Left cardiac atrium (tissue), 4 donors: ENCODE measurements at places on chromosomes 13 and 19. TPM values are rescaled to one million over a fixed set of nuclear protein-coding genes. Genes with fewer than 3 reads are reported as not detected.

- DNase-seq: no peak
Measured at GRCh38 chr13:107886118-107886517, 329.2 kb downstream of the LIG4 start.

DNA sequence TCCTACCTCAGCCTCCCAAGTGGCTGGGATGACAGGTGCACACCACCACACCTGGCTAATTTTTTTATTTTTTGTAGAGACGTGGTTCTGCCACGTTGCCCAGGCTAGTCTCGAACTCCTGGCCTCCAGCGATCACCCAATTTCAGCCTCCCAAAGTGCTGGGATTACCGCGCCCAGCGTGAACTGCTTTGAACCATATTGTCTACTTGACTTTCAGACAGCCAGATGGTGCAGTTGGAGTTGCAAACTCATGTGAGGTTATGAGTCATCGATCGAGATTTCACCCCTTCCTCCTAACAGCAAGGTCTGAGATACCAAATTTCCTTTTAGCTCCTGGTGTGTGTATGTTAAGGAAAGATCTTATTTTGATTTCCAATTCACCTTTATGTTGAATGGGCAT is 2.7 kb downstream of the SLC27A1 start:
- no peak for DNase-seq

The KLK7 gene
- 0.16 TPM for total RNA-seq

DNA sequence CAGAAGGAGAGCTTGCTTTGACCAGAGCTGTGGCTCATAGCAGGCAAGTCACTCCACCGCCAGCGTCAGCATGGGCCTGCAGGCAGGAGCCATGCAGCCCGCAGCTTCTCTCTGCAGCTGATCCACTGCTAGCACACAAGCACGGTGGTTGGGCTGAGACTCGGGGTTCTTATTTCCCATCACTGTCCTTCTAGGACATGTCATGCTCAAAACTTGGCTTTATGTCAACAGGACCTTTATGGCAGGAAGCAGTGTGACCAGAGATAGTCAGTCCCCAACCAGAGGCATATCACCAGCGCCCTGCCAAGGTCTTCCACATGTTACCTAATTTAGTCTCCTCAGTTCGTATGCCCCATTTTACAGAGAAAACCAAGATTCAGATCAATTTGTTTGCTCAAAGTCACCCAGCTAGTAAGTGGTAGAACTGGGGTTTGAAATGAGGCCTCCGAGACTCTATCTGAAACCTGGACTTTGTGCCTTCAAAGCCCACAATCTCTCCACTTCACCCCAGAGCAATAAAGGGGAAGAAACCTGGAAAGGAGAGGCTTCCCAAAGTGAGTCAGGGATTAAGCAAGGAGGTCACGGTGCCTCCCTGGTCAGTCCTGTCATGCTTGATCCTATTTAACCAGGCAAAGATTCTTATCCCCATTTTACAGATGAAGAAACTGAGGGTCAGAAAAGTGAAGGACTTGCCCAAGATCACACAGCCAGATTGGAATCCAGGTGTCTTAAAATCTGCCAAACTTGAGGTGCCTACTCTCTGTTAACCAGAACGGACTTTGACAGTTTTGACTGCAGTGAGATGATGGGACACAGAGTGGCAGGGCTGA is 5.1 kb downstream of the TMEM272 start:
- no peak for DNase-seq

The DZIP1 gene
- total RNA-seq: 5.4 TPM

- DNase-seq: peak; percentile 55
Measured at GRCh38 chr13:39892721-39893685, 237.5 kb downstream of the COG6 start.

GRCh38 chr13:79910875-79911540 is 429.9 kb downstream of the SPRY2 start:
- no peak for DNase-seq

DNA sequence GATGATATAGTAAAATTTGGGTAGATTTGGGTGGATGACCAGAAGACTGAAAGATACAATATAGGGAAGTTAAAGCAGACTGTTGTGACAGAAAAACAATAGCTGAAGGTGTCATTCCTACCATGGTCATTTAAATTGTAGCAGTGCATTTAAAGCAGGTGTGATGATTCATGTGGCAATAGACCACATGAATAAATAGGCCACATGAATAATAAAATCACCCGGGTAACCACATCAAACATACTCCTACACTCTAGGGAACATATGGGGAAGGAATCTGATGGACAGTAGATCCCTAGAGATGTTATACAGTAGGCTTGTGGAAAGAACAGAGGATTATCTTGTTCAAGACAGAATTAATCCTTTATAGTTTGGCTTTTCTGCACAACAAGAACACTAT is 392.6 kb downstream of the SLITRK5 start:
- DNase-seq: no peak

GRCh38 chr13:48560657-48561337 is 27.9 kb upstream of the RCBTB2 start:
- DNase-seq: no peak

DNA sequence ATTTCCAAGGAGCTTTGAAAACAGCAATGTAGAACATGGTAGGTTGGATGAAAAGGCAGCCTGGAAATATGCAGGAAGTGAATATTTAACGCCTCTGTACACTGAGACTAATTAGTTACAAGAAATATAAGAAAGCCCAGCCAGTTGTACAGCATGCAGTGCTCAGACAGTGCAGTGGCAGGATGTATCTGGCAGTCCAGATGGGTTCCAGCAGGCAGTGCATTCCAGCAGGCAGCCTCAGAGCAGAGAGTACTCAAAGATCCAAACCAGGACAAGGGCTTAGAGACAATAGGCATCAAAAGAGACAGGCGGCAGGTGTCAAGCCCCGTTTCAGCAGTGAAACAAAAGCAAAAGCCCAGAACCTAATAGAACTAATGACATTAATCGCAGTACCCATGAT is 2776.3 kb downstream of the PCDH9 start:
- no peak for DNase-seq

The ARID3A gene
- 5.8 TPM for total RNA-seq

The CEBPA gene
- total RNA-seq: 21.0 TPM

GRCh38 chr19:36421749-36422481 is 3.5 kb upstream of the ZFP82 start:
- DNase-seq: no peak

- DNase-seq: no peak
Measured at GRCh38 chr19:33417751-33418150, 44.2 kb downstream of the CEBPG start.

The SLC25A41 gene
- 0.18 TPM for total RNA-seq

The GJB6 gene
- not detected for total RNA-seq

DNA sequence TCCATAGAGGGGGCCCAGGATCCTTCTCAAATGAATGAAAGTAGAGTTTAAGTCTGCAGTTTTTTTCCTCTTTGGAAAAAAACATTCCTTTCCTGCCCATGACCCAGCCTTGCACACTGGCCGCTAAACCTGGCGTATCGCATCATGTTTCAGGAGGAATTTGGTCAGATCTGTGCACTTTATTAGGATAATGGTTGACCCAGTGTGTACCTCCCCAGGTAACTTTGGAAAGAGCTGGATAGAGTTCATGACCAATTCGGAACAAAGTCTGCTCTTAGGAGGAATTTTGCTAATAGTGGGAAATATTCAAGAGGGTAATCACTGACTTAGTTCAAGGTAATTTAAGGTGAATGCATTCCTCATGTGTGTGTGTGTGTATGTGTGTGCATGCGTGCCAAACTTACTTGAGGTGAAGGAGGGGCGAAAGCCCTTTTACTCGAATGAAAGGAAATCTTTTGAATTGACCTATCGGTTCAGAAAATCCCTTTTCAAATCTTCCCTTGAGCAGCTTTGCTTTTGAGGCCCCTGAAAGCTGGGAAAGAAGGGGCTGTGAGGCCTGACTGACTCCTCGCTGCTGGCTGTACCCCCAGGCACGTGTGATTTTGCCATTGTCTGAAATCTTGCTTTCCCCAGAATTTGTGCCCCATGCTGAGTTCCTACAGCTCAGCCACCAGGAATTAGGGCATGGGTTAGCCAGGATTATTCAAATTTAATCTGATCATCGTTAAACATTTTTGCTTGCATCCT is 46.3 kb downstream of the SIPA1L3 start:
- no peak for DNase-seq

GRCh38 chr13:73657821-73658540 is 476.2 kb downstream of the KLF12 start:
- peak; percentile 65 for DNase-seq

The DPF1 gene
- total RNA-seq: not detected

DNA sequence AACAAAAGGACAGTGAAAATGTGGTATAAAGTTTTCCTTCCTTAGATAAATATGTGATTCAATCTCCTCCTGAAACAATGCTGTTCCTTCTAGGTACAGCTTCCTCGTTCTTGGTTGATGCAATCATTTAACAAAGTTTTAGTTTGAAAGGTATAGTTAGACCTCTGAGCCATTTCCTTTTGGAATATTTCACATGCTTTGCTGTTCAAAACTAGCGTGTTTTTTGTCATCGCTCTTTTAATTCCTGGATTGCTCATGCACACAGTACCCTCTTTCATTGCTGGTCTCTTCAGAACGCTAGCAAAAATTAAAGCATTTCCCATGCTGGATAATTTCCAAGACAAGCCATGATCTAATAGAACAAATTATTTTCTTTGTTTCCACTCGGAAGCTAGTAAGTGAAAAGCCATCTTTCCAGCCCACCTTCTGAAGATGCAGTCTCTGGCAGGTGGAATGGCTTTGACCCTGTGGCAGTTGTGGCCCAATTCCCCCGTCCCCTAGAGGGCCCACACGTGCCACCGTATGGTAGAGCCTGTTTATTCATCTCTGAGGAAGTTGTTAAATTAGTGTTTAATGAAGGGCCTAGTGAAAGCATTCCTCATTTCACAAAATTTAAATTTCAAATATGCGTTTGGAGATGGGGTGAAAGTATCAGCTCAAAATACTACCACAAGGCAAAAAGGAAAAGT is 1040.6 kb upstream of the SLC10A2 start:
- no peak for DNase-seq

DNA sequence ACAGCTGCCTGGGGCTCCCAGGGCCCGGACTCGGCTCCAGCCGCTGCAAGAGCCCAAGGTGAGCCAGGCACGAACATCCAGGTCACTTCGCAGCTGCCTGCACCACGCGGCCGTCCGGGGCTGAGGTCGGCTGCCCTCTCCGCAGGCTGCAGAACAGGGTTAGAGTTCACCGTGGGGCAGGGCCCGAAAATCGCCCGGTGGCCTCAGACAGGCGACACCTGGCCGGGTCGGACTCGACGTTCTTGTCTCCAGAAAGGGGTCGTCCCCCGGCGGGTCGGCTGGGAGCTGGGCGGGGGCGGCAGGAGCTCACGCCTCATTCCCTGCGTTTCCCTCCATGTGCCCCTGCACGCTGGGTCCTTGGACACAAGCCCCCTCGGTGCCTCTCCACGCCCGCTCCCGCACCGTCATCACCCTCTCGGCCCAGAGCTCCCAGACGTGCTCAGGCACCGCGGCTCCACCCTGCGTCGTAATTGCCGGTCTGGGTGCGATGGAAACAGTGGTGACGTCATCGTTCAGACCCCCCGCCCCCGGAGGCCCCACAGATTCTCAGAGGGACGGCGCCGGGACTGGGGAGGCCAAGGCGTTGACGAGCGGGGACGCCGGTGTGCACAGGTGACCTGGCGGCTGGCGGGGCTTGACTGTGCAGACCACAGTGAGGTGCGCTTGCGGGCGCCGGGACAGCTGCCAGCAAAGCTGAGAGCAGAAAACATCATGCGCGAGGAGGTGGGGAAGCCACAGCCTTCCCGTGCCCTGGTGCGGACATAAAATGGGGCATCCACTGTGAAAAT is 4.0 kb upstream of the GRIN3B start:
- DNase-seq: no peak

The RYR1 gene
- total RNA-seq: 1.3 TPM

The DLEU7 gene
- total RNA-seq: 0.10 TPM

- DNase-seq: no peak
Measured at GRCh38 chr19:15437355-15438123, 12.2 kb downstream of the WIZ start.

The B3GNT8 gene
- 1.4 TPM for total RNA-seq

The PTGER1 gene
- total RNA-seq: 0.97 TPM

DNA sequence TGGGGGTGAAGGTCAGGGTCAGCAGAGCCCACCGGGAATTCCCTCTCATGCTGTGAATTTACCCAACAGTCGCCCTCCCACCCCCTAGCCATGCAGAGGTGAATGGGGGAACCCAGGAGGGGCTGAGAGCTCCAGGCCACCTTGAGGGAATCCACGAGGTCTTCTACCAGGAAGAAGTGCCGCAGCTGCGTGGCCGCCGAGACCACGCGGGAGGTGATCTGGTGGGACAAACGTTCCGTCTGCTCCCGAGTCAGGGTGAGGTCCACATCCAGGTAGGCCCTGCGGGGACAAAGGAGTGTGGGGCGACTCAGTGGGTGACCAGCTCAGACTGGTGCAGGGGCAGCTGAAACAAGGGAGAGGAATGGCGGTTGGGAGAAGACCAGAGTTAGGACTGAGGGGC is 8.1 kb downstream of the RTN2 start:
- no peak for DNase-seq

- no peak for DNase-seq
Measured at GRCh38 chr13:101152184-101152583, 264.1 kb downstream of the NALCN start.

DNA sequence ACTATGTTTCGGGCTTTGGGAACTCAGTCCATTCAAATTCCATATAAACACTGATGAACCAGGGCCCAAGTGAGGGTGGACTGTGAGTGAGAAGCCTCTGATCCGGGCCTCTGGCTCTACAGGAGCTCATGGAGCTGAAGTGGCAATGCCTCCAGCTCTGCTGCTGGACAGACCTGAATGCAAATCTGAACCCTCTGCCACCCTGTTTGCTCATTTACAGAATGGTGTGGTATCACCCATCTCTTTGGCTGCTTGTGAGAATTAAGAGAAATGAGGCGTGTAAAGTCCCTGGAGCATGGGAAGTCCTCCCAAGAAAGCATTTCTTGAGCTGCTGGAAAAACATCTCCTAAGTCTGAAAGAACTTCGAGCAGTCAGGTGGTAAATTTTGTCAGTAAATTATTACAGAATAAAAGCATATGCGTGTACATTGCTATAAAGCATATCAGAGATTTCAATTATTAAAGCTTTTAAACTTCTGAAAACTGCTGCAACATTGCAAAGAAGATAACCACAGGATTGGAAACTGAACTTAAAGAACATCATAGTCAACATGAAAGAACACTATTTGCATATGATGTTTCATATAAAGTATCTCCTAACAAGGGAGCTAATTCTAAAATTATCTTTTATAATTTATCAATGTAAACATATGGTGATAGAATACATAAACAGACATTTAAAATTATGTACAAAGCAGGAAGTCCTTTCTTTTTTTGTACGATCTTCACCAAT is 369.0 kb downstream of the UQCRFS1 start:
- no peak for DNase-seq

DNA sequence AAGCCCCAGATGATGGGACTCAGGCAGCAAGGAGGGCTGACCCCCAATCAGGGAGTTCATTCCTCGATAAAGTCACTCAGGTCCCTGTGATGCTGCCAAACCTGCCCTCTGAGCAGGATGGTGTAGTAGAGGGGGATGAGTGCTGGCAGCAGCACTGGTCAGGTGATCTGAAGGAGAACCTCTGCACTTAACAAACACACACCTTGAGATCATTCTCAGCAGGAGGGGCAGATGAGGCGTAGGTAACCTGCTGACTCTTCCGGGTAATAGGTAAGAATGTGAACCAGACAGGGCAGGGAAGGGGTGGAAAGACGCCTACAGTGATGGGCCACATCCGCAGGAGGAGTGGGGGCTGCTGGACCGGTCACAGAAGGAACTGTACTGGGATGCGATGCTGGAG is 3.2 kb downstream of the ZNF446 start:
- DNase-seq: no peak

The LILRA2 gene
- total RNA-seq: 5.8 TPM
